ENCODE measurements at places on chromosomes 5 and 9.

DNA sequence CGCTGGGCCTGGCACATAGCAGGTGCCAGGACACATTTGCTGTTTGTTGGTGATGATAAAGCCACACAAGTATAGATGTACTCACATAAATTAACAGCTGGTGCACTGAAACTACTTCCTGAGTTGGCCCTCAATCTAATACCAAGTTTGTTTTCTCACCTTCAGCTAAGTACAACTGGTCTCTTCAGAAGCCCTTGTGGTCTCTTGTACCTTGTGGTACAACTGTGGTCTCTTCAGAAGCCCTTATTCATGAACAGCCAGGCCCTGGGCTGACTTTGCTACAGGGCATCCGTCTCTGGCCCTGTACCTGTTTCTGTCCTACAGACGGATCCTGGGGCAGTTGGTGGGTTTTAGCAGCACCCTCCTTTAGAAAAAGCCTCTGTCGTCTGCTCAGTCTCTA lies 81.5 kb downstream of the DAB2IP start:
- no peak for DNase-seq

DNA sequence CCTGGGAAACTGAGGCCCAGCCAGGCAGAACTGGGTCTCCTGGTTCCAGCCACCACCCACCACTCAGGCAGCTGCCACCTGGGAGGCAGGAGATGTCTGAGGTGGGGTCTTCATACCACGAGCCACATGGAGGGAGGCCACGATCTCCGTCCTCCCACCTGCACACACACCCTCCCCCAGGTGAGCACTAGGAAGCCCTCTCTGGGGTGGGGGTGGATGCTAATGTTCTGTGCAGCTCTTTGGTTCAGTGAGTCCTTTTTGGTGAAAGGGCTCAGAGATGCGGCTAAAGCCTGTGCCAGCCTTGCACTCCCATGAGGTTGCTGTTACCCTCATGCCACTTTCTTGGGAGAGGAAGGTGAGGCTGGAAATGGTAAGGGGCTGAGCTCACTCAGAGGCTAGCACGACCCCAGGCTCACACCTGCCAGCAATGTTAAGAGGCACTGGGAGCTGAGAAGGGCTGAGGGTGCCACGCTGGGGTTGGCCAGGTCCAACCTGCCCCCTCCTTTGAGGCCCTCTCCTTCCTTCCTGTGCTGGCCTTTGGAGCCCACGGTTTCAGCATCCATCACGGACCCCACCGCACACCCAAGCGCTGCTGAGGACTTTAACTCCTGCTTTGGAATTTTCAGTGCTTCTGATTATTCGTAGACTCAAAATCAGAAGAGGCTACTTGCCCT lies 26.6 kb upstream of the OBP2B start:
- DNase-seq: no peak

GRCh38 chr9:22141908-22142307 lies 132.8 kb upstream of the CDKN2B start:
- no peak for DNase-seq

GRCh38 chr5:176644878-176645670 lies 2.2 kb upstream of the TSPAN17 start:
- no peak for DNase-seq

- DNase-seq: no peak
Observed at GRCh38 chr5:131316026-131316425, 52.2 kb downstream of the CDC42SE2 start.

DNA sequence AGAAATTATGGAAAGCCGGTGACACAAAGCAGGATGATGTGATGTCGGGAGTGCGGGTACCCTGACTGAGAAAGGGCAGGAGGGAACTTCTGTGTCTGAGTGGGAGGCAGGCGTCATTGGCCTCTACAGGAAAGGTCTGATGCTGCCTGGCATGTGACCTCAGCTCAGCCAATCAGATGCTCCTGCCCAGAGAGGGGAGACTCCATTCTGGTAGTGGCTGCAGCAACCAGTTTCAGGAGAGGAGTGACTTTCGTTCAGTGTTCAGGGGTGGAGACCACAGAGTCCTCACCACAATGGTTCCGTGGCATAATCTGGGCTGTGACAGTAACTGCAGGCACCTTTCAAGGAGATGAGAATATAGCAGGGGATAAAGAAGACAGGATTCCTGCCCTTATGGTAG lies 6.7 kb upstream of the SFXN1 start:
- no peak for DNase-seq

GRCh38 chr9:123131993-123132392 lies 98.5 kb downstream of the GPR21 start:
- DNase-seq: no peak

DNA sequence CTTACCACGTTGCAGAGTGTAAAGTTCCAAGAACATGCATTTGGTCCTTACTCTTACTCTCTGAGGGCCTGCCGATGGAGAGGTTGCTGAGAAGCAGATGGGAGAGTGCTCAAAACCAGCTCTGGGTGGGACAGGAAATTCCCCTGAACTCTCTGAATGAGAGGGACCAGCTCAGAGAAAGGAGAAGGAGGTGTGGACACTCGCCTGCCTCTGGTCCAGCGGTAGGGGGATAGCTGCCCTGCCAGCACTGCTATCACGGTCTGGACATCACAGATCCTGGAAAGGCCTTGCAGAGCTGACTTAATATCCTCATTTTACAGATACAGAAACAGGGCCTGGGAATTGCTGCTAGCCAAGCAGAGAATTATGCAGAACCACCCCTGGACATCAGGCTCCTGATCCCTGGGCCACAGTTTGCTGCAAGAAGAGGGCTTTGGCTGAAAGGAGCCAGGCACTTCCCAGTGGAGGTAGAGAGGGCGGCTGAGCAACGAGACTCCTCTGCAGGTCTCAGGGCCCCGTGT lies 4.9 kb downstream of the TRAF1 start:
- no peak for DNase-seq

DNA sequence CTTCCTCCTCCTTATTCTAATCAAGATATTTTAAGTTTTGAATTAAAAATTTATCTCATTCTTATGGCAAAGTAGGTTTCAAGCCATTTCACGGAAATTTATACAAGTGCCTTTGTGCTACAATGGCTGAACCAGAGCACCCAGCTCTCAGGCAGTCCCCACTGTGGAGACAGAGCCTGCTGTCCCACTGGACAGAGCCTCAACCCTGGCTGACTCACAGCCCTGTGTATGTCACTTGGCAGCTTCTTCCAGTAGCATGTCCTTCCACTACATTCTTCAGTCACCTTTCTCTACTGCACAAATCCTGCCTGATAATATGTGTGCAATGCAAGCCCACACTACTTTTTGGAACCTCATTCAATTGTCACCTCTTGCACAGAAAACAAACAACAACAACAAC lies 253.1 kb downstream of the PDE4D start:
- DNase-seq: no peak

GRCh38 chr9:16030528-16031185 lies 477.8 kb downstream of the CCDC171 start:
- no peak for DNase-seq

DNA sequence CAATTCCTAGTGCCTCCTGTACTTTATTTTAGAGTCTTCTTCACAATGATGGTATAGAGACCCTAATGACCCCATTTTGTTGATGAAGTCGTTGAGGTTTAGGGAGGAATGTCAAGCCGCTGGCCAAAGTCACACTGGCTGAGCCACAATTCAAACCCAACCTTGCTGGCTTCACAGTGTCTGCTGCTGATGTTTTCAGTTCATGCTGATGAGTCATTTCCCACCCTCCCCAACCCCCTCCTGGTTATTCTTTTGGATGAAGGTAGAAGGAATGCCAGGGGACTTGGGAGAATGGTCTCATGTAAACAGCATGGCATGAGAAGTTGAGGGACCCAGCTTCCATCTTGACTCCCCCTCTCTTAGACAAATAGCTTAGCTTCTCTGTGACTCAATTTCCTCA lies 68.6 kb downstream of the TMEM252 start:
- no peak for DNase-seq

DNA sequence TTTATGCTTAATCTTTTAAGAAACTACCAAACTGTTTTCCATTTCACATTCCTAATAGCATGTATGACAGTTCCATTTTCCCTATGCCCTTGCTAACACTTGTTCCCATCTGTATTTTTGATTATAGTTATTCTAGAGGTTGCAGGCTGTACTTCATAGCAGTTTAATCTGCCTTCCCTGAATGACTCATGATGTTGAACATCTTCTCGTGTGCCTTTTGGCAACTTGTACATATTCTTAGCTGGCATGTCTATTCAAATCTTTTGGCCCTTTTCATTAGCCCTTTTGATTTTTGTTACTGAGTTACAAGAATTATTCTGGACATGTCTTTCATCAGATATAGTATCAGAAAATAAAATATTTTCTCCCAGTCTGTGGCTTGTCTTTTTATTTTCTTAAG lies 320.3 kb downstream of the DIRAS2 start:
- no peak for DNase-seq

GRCh38 chr9:27125030-27125429 lies 16.0 kb downstream of the TEK start:
- no peak for DNase-seq

DNA sequence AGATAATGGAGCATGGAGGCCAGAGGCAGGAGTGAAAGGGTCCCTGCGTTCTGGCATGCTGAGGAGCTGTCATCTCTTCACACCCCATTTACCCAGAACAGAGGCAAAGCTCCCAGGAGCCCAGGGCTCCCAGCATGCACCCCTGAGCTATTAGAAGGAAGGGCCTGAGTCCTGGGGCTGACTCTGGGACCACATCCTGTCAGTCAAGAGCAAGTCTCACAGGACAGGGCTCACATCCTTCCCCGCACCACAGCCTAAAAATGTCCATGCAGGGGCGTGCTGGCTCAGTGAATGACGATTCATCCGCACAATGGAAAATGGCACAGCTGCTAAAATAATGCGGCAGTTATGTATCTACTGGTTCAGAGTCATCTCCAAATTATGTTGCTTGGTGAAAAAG lies 31.4 kb downstream of the CAMK2A start:
- no peak for DNase-seq

DNA sequence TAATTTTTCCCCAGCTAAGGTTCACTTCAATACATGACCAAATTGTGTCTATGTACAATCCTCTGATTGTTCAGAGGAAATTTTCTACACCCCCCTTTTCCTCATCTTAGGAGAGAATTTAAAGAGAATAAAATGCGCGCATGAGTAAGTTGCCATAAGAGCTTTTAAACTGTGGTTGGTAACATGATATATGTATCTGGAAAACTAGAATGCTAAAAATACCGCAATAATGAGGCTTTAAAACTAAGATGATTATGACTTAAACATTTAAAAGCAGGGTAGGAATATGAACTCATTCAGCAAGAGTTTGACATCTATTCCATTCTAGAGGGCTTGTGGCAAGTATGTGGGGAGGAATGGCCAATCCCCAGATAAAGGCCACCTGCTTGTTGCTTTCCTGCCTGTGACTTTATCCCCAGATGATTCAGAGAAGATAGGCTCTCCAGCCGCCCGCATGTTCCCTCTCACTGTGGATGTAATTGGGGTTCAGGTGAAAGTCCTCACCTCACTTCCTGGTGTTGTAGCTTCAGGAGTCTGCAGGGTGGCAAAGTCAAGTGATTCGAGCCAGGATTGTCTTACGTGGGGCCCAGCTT lies 26.5 kb upstream of the BASP1 start:
- DNase-seq: no peak

GRCh38 chr5:116922532-116922931 lies 347.9 kb upstream of the SEMA6A start:
- no peak for DNase-seq

GRCh38 chr9:115673599-115673998 lies 480.0 kb upstream of the PAPPA start:
- DNase-seq: no peak

DNA sequence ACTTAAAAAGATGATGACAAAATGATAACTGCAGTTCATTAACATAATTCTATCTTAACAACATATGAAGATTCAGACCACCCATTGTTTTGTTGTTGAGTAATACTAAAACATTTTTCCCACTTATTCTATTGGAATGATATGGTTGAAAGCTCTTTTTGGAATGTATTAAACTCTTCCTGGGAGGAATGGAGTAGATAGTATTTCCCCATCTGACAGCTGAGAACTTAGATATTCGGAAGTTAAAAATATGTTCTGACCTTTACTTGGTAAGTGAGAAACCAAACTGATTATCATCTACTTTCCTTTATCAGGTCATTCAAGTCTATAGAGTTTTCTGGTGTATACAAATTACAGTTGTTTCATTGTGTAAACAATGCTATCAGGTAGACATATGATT lies 452.9 kb downstream of the CSNK1G3 start:
- DNase-seq: no peak

- DNase-seq: no peak
Observed at GRCh38 chr5:149892594-149892993, 52.0 kb downstream of the PDE6A start.

- no peak for DNase-seq
Observed at GRCh38 chr5:151156507-151157420, 815 bp downstream of the ANXA6 start.

DNA sequence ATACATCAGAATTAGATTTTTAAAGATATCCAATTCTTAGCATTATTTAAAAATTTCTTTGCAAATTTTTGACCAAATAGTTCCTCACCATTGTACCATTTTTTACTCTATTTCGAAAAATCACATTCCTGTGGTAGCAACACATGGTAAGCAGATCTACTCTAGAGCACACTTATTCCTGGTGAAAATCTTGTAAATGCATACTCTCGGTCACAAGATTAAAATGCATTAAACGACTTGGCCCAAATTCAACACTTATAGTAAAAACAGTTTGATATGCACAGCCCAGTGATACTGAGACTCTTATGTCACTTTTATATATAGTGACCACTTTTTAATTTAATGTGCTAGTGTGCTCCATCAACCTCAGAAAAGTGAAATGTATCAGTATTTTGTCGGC lies 208.8 kb upstream of the TARS1 start:
- no peak for DNase-seq

- DNase-seq: no peak
Observed at GRCh38 chr9:5801739-5802113, 31.2 kb downstream of the ERMP1 start.

- no peak for DNase-seq
Observed at GRCh38 chr5:180618829-180619562, 27.7 kb upstream of the SCGB3A1 start.

GRCh38 chr9:126389992-126390391 lies 63.4 kb downstream of the MVB12B start:
- no peak for DNase-seq

GRCh38 chr5:17441351-17441750 lies 56.7 kb upstream of the TAF11L2 start:
- DNase-seq: no peak

GRCh38 chr9:88433583-88434255 lies 45.5 kb downstream of the SPIN1 start:
- no peak for DNase-seq

DNA sequence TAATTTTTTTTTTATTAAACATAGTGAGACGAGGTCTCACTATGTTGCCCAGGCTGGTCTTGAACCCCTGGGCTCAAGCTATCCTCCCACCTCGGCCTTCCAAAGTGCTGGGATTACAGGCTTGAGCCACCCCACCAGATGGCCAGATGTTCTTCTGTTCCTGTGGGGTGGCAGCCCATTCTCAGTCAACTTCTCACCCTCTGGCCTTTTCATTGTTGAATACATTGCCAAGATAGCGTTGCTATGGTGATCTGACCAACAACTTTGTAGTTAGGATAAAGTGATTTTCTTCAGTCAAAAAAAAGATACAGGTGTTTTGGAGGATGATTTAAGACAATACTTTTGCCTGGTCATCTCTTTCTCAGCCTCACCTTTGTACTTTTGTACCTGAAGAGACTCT lies 109.1 kb downstream of the EGFLAM start:
- no peak for DNase-seq

- no peak for DNase-seq
Observed at GRCh38 chr9:134837529-134837928, 43.1 kb upstream of the FCN2 start.

- DNase-seq: no peak
Observed at GRCh38 chr5:58545912-58546311, 37.0 kb upstream of the RAB3C start.

GRCh38 chr5:181054871-181055459 lies 14.9 kb downstream of the BTNL9 start:
- no peak for DNase-seq
